ENCODE measurements at places on chromosomes 7 and 10.

GRCh38 chr7:114375907-114376306, 38.7 kb upstream of the FOXP2 start:
- no peak for DNase-seq

DNA sequence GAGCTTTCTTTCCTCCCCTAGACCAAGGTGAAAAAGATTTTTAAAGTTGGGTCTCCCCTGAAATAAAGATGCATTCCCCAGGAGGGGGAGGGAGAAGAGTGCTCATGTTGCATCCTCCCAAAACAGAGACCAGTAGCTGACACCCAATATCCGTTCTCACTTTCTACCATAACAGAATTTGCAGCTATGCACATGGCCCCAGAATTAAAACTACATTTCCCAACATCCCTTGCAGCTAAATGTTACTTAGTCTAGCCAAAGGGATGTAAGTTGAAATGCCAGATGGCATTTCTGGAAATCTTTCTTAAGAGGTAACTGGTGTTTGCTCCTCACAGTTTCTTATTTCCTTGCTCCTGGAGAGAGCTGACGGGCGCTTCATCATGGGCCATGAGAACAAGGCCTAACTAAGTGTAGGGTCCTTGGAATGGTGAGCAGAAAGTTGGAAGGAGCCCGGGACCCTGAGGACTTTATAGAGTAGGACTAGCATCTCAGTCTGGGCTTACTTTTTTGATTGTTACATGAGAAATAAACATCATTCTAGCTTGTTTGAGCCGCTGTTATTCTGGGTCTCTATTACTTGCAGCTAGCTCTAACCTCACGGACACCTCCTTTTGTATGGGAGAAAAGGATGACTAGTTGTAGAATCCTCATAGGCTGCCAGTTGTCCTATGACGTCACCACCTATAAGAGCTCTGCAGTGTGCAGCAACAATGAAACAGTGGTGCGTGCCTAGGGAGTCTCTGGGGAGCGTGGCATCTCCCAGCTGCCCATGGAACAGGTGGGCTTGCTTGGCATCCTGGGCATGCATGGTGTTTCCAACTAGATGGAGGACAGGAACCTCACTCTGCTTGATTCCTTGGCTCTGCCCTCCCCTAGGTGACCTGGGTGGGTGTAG, 46.1 kb upstream of the EXOC6 start:
- DNase-seq, result no peak

- no peak for DNase-seq
Observed at GRCh38 chr7:30172451-30172850, 37.7 kb downstream of the MTURN start.

GRCh38 chr7:131689662-131690234, 133.3 kb upstream of the PODXL start:
- DNase-seq, result no peak

- DNase-seq, result no peak
Observed at GRCh38 chr10:132879408-132880127, 62.8 kb downstream of the CFAP46 start.

GRCh38 chr10:113733635-113734034, 17.8 kb upstream of the PLEKHS1 start:
- no peak for DNase-seq

DNA sequence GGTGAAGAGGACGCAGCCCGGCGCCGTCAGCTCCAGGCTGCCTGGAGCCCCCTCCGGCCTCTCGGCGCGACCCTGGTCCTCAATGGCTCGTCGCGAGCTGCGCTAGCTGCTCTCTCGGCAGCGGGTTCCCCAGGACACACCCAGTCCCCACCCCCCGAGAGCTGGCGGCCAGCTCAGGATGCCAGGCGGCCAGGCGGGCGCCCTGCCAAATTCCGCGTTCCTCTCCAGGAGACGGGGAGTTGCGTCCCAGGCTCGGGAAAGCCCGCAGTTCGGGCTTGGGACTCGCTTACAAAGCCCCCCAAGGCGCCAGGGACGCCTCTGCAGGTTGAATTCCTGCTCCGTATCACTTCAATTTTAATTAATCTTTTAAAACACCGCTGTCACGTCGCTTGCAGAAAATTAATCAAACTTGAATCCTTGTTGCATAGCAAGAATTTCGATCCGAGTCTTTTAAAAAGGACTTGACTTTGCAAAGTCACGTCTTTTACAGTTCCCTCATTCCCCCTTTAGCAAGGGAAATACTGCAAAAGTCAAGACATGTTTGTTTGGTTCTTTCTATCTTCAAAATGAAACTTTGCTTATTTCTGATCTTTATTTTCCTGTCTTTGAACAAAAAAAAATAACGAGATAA, 28.2 kb downstream of the SKIDA1 start:
- DNase-seq, result peak; percentile 24

- no peak for DNase-seq
Observed at GRCh38 chr10:127024685-127025435, 119.6 kb downstream of the DOCK1 start.

DNA sequence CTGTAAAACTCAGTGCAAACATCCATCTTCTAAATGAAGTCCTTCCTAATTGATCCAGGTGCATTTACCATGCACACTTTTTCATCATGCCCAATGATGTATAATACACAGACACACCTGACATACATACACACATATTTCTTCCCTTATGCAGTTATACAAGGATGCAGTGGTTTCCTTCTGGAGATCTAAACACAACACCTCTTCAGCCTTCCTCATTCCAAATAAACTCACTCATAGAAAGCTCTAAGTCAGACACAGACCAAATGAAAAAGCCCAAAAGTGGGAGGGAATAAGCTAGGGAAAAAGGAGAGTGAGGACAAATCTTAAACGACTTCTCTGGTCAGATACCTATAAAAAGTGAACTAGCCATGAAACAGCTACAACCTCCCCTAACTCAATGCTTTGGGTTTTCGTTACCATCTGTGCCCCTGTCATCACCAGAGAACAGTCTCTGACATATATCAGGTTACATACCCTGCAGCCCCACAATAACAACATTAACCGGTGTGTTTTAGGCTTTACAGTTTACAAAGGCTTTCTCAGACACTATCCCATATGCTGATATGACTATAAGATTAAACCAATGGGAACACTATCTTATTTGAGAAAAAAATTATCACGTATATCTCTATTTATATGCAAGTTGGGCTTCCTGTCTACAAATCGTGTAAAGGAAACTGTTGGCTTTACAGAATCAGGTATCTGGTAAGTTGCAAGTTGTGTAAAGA, 675.2 kb downstream of the PHTF2 start:
- no peak for DNase-seq

DNA sequence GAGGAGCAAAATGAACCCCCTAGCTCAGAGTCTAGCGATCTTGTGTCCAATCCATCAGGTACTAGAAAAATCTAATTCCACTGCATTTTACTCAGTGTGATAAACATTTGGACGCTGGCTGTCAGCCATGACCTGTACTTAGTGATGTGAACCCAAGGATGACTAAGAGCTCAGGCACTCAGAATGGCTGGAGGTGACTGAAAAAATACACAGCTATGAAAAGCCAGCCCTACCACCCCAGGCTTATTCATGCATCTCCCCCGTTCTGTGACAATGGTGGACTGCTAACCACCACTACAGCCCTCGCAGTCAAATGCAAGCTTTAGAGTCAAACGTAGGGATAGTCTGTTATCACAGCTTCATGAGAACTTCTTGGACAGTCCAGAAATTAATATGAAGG, 14.9 kb downstream of the AFAP1L2 start:
- no peak for DNase-seq

GRCh38 chr7:109215341-109215740, 645.7 kb downstream of the DNAJB9 start:
- no peak for DNase-seq

GRCh38 chr10:95833042-95833610, 74.6 kb upstream of the CC2D2B start:
- no peak for DNase-seq

GRCh38 chr10:70756700-70757360, 28.3 kb downstream of the TBATA start:
- no peak for DNase-seq

GRCh38 chr7:84107259-84107658, 87.3 kb downstream of the SEMA3A start:
- no peak for DNase-seq

DNA sequence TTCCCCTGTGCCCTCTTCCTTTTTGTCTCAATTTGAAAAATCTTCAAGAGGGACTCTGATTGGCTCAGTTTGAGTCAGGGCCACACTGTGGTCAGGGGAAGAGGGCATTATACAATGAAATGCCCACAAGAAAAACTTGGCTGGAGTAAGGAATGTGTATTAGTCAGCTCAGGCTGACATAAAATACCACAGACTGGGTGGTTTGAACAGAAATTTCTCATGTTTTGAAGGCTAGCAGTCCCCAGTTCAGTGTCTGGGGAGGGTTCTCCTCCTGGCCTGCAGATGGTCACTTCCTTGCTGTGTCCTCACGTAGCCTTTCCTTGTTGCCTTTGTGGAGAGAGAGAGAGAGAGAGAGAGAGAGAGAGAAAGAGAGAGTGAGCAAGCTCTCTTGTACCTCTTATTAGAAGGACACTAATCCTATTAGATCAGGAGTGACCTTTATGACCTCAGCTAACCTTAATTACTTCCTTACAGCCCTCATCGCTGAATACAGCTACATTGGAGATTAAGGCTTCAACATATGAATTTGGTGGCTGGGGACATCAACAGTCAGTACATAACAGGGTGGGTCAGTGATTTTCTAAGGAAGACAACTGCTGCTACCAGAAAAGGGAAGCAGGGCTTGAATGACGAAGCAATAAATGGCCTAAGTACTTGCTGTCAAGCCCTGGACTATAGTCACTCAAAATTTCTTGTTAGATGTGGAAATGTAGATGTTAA, 25.8 kb upstream of the FAM13C start:
- DNase-seq, result no peak

- DNase-seq, result no peak
Observed at GRCh38 chr7:24978843-24979469, 1.0 kb downstream of the OSBPL3 start.

GRCh38 chr10:84375011-84375410, 46.6 kb downstream of the CCSER2 start:
- DNase-seq, result no peak

GRCh38 chr7:47407821-47408674, 173.9 kb downstream of the TNS3 start:
- DNase-seq, result no peak

DNA sequence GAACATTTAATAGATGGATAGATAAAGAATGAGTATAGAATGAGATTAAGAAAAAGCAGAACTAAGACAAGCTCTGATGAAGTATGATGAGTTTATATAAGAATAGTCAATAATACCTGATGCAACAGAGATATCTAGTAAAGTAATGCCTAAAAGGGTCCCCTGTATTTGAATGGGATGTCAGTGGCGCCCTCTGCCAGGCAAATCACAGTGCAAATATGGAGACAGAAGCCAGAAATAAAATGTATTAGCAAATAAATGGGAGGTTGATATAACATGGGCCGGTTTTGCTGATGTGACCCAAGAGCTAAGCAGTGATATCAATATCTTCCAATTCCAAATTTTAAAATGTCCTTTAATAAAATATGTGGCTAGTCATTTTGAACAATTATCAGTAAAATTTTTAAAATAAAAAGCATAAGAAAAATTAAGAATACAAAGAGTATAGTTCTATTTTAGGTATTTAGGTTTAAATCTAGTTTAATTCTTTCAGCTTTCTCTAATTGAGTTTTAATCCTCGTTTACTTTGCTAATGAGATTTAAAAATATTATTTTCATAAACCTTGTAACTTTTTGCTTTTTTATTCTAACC, 62.6 kb downstream of the ADK start:
- peak; percentile 53 for DNase-seq

- DNase-seq, result no peak
Observed at GRCh38 chr10:62054830-62055229, 153.3 kb downstream of the ARID5B start.

DNA sequence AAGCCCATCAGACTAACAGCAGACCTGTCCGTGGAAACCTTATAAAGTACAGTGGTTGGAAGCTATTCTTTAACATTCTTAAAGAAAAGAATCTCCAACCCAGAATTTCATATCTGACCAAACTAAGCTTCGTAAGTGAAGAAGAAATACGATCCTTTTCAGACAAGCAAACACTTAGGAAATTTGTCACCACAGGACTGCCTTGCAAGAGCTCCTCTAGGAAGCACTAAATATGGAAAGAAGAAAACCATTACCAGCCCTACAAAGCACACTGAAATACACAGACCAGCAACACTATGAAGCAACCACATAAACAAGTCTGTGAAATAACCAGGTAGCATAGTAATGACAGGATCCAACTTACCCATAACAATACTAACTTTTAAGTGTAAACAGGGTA, 177.7 kb upstream of the PRSS1 start:
- no peak for DNase-seq

GRCh38 chr10:62562101-62562500, 187.9 kb downstream of the ZNF365 start:
- DNase-seq, result no peak

DNA sequence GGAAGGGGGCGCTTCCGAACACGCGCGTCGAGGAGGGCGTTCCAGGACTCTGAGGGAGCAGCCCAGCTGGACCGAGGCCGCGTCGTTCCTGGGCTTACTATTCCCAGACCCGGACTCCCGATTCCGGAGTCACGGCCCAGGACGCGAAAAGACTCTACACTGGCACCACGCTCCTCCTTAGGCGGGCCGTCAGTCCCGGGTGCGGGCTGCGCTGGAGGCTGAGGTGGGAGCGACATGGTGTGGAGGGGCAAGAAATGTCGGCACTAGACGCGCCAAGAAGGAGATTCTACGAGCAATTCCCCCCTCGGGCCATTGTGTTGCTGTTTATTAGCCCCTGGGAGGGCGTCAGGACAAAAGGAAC, 584 bp upstream of the RUNDC3B start:
- DNase-seq, result no peak

DNA sequence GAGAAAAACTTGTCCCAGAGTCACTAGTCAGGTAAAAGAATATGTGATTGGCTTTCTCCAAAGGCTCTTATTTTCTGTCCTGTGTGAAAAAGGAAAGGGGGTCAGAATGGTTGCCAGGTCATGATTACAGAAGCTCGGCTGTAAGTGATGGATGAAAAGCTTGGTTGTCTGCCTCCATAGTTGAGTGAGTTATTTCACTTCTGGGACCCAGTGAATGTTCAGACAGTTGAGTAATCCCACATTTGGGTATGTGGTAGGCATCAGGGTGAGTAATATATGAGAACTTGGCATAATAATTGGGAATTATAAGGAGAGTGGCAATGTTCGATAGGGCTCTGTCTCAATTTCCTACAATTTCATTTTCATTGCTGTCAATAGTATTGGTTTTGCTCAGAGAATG, 72.5 kb downstream of the BBS9 start:
- DNase-seq, result no peak

DNA sequence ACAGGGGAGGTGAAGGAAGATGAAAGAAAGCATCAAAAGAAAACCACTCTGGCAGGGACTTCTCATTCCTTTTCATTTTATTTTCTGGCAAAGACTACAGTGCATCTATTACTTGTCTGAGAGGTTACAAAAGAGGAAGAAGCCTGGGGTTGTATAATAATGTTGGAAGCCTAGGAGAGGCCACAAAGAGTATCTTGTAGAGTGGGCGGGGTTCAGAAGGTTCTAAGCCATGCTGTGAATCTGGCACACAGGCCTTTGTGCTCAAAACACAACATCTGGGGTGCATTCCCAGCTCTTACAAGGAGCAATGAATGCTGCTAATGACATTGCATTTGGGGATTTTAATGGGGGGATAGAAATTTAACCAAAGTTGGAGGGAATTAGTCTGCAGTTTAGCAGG, 49.4 kb downstream of the MRPL32 start:
- no peak for DNase-seq

GRCh38 chr10:103227416-103227815, 18.3 kb upstream of the RPEL1 start:
- no peak for DNase-seq

Measured in activated naive CD4-positive, alpha-beta T cell treated with Interleukin-2 at 50 U/mL for 16 hours (primary cell).